ENCODE measurements at places on chromosomes 4 and X.
A peak's percentile ranks its signal among the peaks of the same experiment; 100 is the strongest.

GRCh38 chr4:187090401-187090800 lies 366.7 kb upstream of the FAT1 start:
- no peak for DNase-seq

GRCh38 chrX:71225009-71225408 lies 2.0 kb downstream of the GJB1 start:
- DNase-seq = no peak

DNA sequence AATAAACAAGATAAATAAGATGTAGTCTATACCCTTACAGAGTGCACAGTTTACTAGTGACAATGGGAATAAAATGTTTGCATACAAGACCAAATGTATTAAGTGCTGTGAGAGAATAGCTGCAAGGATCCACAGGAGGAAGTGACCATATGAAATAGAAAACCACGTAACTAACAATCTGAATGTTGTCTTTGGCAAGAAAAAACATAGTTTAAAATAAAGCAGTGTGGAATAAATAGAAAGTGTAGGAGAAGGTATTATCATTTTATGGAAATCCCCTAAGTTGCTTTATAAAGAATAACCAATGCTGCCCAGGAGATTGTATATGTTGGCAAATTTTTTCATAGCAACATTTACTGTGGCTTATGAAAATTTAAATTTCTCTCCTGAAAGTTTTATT lies 116.1 kb downstream of the PCDH7 start:
- no peak for DNase-seq

- no peak for DNase-seq
Measured at GRCh38 chr4:107094976-107095375, 58.9 kb upstream of the DKK2 start.

- no peak for DNase-seq
Measured at GRCh38 chr4:1758306-1759121, 34.6 kb upstream of the FGFR3 start.

- no peak for DNase-seq
Measured at GRCh38 chr4:47640911-47641310, 155.8 kb downstream of the ATP10D start.

GRCh38 chr4:1179089-1179441 lies 6.7 kb upstream of the SPON2 start:
- DNase-seq = no peak

DNA sequence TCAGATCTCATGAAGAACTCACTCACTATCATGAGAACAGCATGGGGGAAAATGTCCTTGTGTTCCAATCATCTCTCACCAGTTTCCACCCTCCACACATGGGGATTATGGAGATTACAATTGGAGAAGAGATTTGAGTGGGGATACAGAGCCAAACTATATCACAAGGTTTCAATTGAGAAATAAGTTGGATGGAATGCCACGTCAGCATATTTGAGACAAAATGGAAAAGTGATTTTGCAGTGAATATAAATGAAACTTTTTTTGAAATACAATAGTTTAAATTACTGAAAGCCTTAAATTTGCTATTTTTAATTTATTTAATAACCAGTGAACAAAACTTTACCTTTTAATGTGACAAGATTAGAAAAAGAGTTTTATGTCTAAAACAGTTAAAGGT lies 494.1 kb downstream of the PRR32 start:
- DNase-seq = no peak

GRCh38 chr4:83865417-83866150 lies 329.7 kb downstream of the GPAT3 start:
- DNase-seq = no peak

DNA sequence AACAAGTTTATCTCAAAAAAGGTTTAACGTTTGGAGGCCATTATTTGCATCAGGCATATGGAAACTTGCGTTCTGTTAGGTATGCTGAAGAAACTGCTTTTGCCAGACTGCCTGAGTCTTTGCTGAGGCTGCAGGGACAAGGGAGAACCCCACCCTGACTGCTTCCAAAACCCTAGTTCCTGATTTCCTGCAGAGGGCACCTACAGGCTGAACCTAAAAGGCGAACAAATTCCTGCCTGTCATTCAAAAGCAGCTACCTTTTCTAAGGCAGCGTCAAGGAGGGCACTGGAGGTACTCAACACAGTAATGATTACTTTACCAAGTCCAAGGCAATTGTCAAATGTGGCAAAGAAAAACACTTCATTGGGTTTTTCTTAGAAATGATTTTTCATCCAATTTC lies 578 bp upstream of the CORIN start:
- DNase-seq = peak; percentile 17

GRCh38 chr4:107037199-107037584 lies 1.1 kb upstream of the DKK2 start:
- peak; percentile 38 for DNase-seq

GRCh38 chrX:2351999-2352995 lies 148.5 kb downstream of the DHRSX start:
- DNase-seq = no peak

DNA sequence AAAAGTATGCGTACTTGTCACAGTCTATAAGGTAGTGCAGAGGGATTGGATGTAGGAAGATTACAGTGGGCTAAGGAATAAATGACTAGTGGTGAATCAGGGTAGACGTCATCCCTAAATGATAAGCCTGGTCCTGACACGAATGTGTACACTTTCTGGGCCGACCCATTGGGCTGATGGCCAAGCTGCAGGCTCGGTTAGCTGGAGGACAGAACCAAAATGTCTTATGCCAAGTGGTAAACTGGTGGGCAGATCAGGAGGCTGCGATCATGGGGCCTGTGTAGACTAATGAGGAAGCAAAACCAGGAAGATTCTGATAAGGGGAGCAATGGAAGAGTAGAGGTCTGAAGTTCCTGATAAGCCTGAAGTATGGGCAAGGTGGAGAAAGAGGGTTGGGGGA lies 272.8 kb upstream of the GATB start:
- no peak for DNase-seq

All from NCI-H1105 treated with DMSO at 0.1 percent for 48 hours (cell line).